Activated naive CD8-positive, alpha-beta T cell treated with anti-CD3 and anti-CD28 coated beads, Interleukin-2, amount 10 ng/mL, durations not matched to agents 7 days and 5 days (primary cell): ENCODE measurements at places on chromosomes 11 and 22. TPM values are rescaled to one million over a fixed set of nuclear protein-coding genes. Genes with fewer than 3 reads are reported as not detected.

- no peak for DNase-seq
These were observed 8.2 kb upstream of the YWHAH start for GRCh38 chr22:31935961-31936635.

Gene KIF18A
- 21.6 TPM for total RNA-seq

DNA sequence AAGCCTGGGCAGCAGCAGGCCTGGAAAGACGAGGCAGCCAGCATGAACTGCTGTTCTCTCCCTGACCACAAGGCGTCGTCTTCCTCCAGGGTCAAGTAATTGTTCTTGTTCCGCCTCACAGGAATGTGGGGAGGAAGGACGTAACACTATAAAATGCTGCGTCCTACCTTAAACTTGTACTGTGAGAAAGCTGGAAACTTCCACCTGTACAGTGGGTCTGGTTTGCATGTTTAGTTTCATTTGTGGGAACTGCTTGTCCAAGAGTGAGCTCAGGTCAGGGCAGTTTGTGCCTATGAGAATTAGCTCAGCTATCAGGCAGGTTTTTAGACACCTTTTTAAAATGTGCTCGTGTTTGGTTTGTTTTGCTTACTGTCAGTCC is 55.2 kb downstream of the PANX1 start:
- DNase-seq, result no peak

Gene SCGB1D2
- total RNA-seq, result not detected

Gene EFCAB6
- total RNA-seq, result 0.19 TPM

- DNase-seq, result no peak
These were observed 28.6 kb downstream of the MYO7A start for GRCh38 chr11:77156396-77157195.

DNA sequence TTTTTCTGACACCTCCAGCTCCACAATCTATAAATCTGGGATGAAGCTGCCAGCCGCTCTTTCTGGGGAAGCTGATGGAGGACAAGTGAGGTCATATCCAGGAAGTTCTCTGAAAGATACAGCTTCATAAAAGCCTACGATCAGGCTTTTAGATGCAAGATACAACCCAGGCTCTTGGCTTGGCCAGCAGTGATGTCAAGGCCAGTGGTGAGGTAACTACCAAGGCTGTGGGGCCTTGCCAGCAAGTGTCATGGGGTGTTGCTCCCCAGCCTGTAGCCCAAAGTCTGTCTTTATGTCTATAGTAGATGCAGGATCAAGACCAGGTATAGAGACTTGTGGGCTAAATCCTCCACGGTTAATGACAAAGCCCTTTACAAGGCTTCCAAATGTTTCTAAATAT is 70.1 kb upstream of the TIMP3 start:
- no peak for DNase-seq

Gene SLCO2B1
- total RNA-seq, result 1.1 TPM

- peak; percentile 43 for DNase-seq
These were observed 15.2 kb downstream of the PRR33 start for GRCh38 chr11:1876361-1877063.

DNA sequence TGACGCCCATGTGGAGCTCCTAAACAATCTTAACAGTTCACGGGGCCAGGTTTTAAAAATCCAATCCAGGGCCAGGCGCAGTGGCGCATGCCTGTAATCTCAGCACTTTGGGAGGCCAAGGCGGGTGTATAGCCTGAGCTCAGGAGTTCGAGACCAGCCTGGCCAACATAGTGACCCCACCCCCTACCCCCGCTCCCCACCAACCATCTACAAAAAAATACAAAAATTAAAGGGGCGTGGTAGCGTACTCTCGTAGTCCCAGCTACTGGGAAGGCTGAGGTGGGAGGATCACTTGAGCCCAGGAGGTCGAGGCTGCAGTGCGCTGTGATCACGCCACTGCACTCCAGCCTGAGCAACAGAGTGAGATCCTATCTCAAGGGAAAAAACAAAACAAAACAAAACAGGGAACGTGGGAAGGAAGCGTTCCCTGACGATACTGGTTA is 689 bp upstream of the SART1 start:
- DNase-seq, result no peak

GRCh38 chr11:58796333-58796732 is 48.2 kb downstream of the GLYATL2 start:
- no peak for DNase-seq

Gene SHANK3
- total RNA-seq, result 0.06 TPM

DNA sequence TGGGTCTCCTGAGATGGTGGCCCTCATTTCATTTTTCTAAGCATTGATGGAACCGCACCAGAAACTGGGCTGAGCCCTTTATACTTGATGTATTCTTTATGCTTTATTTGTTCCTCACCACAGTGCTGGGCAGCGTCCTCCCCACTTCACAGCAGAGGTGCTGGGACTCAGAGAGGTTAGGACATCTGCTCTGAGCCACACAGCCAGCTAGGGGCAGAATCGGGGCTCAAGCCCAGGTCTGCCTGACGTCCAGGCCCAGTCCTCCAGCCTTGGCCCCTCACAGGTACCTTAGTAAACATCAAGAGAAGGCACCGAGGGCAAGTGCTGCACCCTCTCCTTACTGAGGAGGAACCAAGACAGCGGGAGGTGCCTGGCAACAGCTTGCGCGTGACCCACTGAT is 20.2 kb upstream of the SHISAL1 start:
- no peak for DNase-seq

Gene SESN3
- total RNA-seq, result 45.4 TPM

DNA sequence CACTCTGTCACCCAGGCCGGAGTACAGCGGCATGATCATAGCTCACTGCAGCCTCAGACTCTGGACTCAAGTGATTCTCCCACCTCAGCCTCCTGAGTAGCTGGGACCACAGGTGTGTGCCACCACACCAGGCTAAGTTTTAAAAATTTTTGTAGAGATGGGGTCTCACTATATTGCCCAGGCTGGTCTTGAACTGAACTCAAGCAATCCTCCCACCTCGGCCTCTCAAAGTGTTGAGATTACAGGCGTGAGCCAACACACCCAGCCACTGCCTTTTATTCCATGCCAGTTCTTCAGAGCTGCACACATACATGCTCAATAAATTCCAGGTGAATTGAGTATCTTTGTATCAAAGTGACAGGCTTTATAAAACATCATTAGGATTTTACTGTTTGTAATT is 2.4 kb upstream of the COPB1 start:
- DNase-seq, result no peak
